ENCODE measurements at places on chromosomes 4 and X.

- no peak for DNase-seq
These were observed 13.2 kb downstream of the SPOCK3 start for GRCh38 chr4:167221084-167221483.

DNA sequence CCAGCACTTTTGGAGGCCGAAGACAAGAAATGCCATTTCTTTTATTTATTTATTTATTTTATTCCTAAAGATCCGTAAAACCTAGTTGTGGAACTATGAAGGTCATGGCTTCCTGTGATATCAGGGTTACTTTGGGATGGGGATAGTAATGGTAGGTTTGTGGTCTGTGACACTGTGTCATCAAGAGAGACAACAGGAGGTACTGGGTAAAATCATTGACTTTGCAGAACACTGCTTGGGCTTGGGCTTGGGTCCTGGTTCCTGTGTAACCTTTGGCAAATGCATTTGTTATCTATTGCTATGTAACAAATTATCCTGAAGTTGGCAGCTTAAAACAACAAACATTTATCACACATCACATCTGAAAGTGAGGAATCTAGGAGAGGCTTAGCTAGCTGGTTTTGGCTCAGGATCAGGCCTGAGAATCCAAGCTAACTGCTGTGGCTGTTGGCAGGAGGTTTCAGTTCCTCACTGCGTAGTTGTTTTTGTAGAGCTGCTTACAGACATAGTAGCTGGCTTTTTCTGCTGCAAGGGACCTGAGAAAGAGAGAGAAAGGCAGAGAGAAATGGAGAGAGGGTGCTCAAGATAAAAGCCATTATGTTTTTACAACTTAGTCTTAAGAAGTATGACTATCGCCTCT, 576.4 kb upstream of the SLIT2 start:
- no peak for DNase-seq

DNA sequence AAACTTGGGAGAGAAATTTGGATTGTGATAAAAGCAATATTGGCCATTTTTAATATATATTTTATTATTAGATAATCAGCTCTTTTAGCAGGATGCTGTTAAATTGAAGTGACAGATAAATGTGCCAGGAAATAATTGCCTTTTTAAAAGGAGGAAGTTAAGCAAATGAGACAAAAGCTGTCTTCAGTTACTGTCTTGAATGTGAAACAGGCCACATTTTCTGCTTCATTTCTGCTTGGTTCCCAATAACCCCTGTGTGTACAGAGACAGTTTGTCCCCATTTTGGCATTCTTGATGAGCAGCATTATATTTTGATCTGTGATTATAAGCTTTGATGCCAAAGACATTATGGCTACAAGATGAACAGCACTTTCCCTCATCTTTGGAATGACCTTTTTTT, 953 bp downstream of the EPGN start:
- no peak for DNase-seq

DNA sequence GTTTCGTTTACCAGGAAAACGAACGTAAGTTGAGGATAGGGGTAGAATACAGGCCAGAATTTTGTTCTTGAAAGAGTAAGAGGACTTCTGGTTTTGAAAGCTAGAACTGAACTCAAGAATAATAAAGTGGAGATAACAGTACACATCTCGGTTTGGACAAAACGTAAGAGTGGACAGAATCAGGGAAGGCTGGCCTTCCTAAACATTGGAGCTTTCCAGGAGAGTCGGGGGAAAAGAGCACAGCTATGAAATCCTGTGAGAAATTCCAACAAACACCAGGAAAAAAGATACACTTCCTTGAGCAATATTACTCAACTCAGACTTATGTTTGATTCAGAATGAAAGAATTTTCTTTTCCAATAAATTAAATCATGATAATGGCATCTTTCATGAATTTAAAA, 1.2 kb downstream of the CTSO start:
- no peak for DNase-seq

DNA sequence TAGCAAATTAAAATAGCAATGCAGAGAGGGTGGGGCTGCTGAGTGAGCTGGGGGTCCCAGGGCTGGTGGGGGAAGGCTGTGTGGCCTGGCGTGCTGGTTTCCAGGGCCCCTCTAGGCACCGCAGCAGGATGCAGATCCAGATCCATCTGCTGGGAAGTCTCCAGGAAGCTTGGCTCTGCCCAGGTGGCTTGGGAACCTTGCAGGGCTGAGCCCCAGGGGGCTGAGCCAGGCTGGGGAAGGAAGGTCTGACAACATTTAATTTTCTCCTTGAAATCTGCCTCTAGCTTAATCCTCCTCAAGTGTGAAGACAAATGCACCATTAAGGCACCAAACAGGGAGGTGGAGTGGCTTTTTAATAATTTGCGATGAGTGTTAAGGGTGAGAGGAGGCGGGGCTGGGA, 31.7 kb downstream of the SORCS2 start:
- no peak for DNase-seq

- DNase-seq, result no peak
These were observed 14.6 kb downstream of the PGK1 start for GRCh38 chrX:78118628-78119027.

DNA sequence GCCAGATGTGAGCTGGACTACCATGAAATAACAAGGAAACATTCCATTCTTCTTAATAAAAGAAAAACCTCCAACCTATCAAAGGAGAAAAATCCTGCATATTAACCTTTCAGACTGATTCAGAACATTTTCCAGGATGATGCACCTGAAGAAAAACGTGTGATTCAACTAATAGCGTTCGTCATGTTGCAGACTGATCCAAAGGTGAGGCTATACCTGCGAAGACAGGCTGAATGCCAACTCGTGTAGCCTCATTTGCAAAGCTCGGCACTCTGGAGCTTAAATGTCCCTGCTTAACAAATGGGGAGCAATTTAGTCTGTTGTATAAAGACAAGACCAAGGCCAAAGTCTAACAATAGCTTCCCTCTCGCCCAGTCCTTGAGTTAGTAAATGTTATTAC, 172.0 kb upstream of the NOCT start:
- no peak for DNase-seq

DNA sequence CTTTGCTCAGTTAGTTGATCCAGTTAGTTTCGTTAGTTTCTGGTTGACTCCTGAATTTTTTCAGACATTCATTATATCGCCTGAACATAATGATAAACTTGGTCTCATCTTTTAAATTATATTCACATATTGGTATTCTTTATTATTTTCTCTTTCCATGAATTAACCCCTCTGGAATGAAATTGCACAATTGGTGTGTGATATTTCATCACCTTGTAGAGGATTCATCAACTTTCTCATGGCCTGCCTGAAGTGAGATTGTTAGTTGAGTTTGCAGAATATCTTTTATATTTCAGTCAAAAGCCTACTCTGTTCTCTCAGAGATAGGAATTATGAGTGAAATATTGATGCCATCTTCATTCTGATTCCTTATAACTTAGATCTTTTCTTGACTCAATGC, 1160.6 kb upstream of the AGA start:
- no peak for DNase-seq

DNA sequence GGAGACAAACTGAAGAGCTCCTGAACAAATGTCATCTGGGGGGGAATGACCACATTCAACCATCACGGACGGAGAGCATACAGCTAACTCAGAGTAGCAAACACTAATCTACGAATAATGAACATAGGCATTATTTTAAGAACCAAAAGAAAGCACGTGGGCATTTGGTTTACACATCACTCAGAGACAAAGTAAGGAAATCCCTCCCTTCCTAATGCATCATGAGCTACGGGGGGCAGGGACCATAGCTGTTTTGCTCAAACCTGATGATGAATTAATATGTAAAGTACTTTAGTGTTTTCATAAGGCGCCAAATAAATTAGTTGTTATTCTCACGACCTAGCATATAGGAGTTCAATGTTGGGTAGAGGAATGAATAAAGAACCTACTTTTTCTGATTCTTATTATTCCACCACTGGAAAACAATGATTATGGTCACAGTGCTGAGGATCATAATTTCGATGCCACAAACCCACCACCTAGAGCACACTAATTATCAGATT, 11.7 kb upstream of the TMEM156 start:
- DNase-seq, result no peak

DNA sequence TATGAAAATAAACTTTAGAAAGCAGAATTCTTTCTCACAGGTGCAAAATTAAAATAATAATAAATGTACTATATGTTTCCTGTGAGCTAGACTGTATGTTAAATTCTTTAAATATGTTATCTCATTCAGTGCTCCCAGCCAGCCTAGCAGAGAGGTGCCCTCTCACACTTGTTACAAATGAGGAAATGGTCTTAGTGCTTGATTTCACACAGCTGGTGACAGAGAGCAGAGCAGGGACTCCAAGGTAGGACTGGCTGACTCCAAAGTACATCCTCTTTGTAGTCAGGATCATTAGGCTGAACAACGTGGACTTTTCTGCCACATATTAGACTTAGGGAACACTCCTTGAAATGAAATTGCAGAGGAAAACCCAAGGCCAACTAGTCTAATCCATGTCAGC, 72.0 kb upstream of the HHIP start:
- DNase-seq, result no peak

GRCh38 chr4:92182736-92183407, 120.9 kb upstream of the GRID2 start:
- no peak for DNase-seq

- DNase-seq, result no peak
These were observed 8.3 kb downstream of the NSD2 start for GRCh38 chr4:1879485-1879884.

DNA sequence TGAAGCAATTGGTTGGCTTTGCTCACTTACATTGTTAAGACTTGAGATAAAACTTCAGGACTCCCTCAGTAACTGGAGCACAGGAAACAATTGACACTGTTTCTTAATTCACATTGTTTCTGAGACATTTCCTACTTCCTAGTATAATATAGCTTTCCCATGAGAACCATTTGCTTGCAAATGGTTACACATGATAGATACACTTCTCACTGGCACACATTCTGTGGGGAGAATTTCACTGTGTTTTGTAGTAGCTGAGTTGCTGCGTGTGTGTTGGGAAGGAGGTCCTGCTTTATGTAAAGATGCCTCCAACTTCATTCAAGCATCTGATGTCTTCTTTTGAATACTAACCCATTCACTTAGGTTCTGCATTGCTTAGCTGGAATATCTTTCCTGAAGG, 85.3 kb upstream of the SLC4A4 start:
- no peak for DNase-seq

- no peak for DNase-seq
These were observed 772 bp downstream of the EOLA1 start for GRCh38 chrX:149541521-149542047.

- no peak for DNase-seq
These were observed 263.4 kb upstream of the PITX2 start for GRCh38 chr4:110886270-110886669.

GRCh38 chr4:3225071-3225850, 23.7 kb upstream of the MSANTD1 start:
- no peak for DNase-seq

- DNase-seq, result no peak
These were observed 13.7 kb upstream of the TMSB4X start for GRCh38 chrX:12961196-12961718.

DNA sequence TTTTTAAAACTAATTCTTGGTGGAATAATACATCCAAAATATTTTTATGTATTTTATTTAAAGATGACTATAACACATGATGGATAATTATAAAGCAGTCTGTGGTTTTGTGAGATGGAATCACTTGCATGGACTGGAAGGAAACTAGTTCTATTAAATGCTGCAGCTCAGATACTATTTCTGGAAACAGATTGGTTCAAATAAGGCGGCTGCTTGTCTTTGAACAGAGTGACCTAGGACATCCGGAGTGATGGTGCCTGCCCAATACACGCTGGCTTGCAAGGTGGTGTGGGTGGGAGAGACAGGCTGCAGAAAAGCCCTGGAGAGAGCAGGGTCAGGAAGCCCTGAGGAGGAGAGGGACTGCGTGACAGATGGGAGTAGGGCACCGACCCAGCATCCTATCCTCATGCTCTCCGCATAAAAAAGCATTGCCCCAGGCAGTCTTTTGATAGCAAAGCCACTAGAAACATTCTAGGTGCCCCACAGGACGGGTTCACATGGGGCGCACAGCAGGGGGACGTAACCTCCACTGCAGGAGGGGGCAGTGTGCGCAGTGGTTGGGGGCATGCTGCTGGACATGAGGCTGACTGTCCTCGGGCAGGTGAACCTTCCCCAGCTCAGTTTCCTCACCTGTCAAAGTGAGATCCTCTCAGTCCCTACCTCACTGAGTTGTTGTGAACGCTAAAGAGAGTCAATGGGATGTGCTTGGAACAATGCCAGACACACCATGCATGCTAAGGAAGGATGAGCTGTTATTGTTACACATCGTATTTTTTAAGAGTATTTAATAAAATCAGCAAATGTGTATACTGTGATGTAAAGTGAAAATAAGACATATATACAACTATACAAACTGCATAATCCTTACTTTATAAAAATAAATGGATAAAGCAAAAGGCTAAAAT, 71.3 kb downstream of the EVC2 start:
- DNase-seq, result no peak

GRCh38 chr4:6546681-6547447, 28.1 kb upstream of the MAN2B2 start:
- peak; percentile 44 for DNase-seq

- no peak for DNase-seq
These were observed 10.3 kb downstream of the FGF2 start for GRCh38 chr4:122836941-122837340.

DNA sequence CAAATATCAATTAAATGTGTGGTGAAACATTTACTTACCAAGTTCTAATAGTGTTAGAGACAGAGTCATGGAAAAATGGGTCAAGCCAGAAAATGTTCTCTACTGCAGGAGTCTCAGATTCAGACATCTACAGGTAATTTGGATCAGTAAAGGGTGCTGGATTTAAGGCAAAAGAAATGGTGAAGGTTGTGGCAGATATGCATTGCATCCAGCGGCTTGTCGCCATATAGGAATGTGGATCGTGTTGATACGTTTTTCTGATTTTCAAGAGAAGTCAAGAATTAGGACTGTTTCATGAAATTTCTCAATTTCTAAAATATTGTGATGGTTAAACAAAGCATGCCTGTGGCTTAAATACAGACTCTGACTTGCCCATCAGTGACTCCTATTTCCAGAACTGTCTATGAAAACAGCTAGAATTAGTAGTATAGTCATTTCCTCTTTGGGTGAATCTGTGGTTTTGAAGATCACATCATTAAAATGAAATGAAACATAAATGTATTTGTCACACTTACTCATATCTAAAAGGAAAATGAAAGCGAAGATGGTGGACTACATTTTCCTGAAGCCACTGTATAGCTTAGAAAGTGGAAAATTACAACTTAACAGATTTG, 110.1 kb upstream of the VEGFC start:
- DNase-seq, result no peak

DNA sequence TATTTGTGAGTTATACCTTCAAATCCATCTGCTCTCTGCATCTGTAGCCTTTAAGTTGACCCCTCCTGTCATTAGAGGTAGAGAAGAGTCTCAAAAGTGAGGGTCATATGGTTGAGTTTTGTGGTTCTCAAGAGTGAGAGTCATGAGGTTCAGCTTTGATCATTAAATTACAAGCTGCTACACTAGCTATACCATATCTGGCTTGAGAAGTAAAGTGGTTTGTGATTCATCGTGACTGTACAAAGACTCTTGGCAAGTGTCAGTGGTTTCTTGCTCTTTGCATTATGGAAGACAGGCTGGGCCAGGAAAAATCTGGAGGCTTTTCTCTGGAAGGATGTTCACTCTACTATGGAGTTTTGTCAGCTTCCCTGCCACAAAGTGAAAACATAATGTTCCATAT, 170.6 kb downstream of the ZC4H2 start:
- no peak for DNase-seq
